ENCODE measurements at places on chromosomes 4 and X.

- no peak for DNase-seq
Measured at GRCh38 chrX:77436271-77436670, 10.9 kb upstream of the FGF16 start.

DNA sequence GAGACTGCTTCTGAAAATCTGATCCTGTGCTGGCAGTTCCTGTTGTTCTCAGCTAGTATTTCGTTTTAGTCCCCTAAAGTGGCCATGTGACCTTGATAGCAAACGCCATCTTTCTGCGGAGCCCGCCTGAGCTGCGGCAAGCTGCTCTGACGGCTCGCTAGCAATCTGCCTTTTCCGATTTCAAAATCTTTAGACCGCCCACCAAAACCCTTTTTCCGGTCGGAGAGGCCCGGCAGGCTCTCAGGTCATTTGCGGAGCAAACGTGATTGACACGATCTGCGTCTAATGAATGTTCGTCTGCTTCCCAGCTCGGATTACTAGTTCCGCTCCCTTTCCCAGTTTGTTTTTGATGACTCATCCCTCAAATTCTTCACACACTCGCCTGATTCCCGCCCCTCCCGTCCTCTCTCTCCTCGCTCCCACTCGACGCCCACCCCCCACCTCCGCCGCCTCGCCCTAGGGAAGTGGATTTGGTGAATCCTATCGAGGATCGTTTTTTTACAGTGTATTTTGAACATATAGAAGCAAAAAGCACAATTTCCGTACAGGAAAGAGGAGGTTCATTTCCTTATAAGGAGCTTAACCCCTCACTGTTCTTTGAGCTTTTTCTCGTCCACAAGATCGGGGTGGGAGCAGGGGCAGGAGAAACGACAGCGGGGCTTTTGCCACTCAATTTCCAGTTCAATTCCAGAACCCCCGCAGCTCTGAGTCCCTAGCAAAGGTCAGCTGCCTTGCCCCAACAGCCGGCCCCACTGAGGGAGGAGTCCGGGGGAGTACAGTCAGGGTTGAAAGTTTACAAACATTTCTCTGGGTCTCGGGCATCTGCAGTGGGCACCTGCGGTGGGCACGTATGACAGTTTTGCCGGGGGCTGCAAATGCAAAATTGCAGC is 37.5 kb downstream of the NLGN3 start:
- no peak for DNase-seq

DNA sequence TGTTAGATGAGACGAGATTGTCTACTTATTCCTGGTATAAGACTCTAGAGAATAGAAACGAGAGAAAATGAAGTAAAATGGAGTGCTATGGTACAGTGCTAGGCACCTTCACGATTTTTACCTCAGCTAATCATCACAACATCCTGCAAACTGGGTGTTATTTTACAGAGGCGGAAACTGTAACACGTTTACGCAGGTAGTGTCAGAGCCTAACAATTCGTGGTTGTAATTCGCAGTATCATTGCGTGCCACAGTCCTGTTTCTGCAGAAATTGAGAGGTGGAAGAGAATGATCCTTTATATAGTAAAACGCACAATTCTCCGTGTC is 383 bp upstream of the TBC1D19 start:
- DNase-seq: peak; percentile 65

DNA sequence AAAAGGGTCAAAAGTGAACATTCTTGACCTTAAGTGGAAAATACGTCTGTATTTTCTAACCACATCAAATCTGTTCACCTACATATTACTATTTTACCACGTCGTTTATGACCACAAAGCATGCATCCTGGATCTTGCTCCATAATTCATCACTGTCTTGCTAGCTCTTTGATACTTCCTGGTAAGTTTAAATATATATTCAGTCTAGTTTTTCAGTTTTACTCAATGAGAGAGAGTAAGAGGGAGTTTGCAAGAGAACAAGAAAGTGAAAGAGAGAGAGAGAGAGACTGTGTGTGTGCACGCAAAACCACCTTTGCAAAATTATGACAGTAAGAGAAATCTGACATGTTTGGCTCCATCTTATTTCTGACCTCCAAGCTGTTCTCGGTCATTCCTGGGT is 173.7 kb upstream of the GALNTL6 start:
- DNase-seq: no peak

GRCh38 chr4:174423257-174423944 is 98.9 kb downstream of the HPGD start:
- DNase-seq: no peak

- no peak for DNase-seq
Measured at GRCh38 chr4:108433832-108434231, 186.5 kb upstream of the RPL34 start.

DNA sequence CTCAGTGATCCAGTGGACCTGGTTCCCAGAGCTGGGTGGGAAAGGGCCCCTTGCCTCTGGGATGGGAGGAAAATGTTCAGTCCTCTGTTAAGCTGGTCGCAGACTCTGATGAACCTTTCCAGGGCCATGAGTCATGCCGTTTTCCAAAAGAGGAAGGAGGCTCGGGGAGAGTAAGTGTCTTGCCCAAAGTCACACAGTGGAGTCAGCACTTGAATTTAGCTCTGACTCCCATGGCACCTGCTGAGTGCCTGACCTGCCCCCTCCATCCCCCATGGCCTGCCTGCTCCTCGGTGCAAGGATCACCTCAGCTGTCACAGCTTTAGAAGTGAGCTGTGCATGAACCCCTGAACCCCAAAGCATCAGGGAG is 14.0 kb upstream of the KIAA0232 start:
- no peak for DNase-seq

- DNase-seq: no peak
Measured at GRCh38 chr4:115883231-115883630, 769.8 kb upstream of the NDST4 start.

DNA sequence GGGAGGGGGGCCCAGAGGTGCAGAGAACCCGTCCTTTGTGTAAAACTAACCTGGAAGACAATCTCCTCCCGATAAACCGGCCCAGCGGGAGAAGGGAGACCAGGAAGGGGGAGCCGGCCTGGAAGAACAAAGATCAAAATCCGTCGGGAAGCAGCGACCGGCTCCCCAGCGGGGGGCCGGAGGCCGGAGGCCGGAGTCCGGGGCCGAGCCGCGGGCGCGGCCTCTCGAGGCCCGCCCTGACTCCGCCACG is 552 bp downstream of the ZDHHC9 start:
- no peak for DNase-seq

GRCh38 chr4:136725286-136726081 is 806.8 kb downstream of the PCDH18 start:
- DNase-seq: no peak

- no peak for DNase-seq
Measured at GRCh38 chr4:180617196-180617595, 1626.0 kb upstream of the TENM3 start.

DNA sequence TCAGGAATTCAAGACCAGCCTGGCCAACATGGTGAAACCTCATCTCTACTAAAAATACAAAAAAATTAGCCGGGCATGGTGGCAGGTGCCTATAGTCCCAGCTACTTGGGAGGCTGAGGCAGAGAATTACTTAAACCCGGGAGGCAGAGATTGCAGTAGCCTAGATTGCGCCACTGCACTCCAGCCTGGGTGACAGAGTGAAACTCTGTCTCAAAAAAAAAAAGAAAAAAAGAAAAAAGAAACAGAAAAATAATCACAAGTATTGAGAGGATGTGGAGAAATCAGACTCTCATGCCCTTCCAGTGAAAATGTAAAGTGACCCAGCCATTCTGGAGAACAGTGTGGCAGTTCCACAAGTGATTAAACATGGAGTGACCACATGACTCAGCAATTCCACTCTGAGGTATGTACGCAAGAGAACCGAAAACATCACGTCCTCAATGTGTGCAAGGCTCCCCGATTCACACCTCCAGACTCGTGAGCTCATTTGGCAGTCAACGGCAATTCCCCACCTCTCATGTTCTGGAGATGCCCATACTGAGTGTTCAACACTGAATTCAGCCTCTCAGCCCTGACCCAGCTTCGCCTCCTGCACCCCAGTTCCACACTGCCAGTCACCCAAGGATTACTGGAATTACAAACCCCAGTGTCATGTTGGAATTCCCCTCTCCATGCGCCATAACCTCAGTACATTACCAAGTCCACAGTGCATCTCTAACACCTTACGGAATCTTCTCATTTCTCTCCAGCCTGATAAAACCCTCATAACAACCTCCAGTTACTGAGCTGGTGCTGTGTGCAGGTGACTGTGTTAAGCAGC is 21.1 kb downstream of the ACOX3 start:
- DNase-seq: no peak

DNA sequence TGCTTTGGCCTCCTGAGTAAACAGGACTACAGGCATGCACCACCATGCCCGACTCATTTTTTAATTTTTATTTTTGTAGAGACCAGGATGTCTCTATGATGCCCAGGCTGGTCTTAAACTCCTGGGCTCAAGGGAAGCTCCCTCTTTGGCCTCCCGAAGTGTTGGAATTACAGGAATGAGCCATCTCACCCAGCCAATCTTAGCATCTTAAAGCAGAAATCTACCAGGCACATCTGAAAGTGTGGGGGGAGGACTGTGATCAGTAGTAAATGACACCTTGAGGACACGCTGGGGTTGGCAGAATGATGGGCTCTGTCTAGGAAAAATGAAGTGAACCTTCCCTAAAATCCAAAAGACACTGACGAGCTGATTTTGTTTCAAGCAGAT is 149.2 kb downstream of the SPATA18 start:
- DNase-seq: no peak

- DNase-seq: no peak
Measured at GRCh38 chr4:87524456-87524855, 4.7 kb downstream of the SPARCL1 start.

GRCh38 chr4:144709159-144709558 is 63.2 kb downstream of the HHIP start:
- no peak for DNase-seq

GRCh38 chrX:153878969-153879653 is 6.9 kb downstream of the L1CAM start:
- DNase-seq: peak; percentile 89

- DNase-seq: no peak
Measured at GRCh38 chrX:31316340-31316991, 244.6 kb upstream of the FTHL17 start.

- peak; percentile 98 for DNase-seq
Measured at GRCh38 chr4:102169345-102169744, 175.9 kb downstream of the SLC39A8 start.

- peak; percentile 1 for DNase-seq
Measured at GRCh38 chr4:96035727-96036126, 195.8 kb downstream of the PDHA2 start.

- DNase-seq: no peak
Measured at GRCh38 chr4:113060853-113061252, 11.4 kb downstream of the ANK2 start.

DNA sequence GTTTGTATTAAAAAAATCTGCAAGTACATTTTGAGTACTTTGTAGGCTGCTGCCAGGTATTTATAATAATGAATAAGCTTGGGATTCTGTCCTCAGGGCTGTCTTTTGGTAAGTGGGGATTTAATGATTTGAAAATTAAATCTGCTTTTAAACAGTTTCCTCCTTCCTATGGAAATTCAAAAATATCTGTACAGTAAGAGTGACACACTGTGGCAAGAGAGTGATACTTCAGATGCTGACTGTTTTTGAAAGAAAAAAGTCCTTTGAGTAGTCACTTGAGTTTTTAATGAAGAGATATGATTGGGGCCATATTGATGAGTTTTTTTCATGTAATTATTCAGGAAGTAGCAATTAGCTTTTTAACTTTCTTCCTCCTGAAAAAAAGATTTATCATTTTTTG is 49.2 kb downstream of the SMARCAD1 start:
- DNase-seq: no peak

- DNase-seq: no peak
Measured at GRCh38 chr4:139824882-139825522, 159.4 kb downstream of the MGST2 start.

- DNase-seq: no peak
Measured at GRCh38 chr4:132737344-132737743, 411.8 kb upstream of the PCDH10 start.

All from NCI-H1694 (cell line).